ENCODE measurements at places on chromosomes 11 and 22.

- peak; percentile 39 for DNase-seq
These were observed 4.7 kb downstream of the OSBPL5 start for GRCh38 chr11:3160252-3161031.

DNA sequence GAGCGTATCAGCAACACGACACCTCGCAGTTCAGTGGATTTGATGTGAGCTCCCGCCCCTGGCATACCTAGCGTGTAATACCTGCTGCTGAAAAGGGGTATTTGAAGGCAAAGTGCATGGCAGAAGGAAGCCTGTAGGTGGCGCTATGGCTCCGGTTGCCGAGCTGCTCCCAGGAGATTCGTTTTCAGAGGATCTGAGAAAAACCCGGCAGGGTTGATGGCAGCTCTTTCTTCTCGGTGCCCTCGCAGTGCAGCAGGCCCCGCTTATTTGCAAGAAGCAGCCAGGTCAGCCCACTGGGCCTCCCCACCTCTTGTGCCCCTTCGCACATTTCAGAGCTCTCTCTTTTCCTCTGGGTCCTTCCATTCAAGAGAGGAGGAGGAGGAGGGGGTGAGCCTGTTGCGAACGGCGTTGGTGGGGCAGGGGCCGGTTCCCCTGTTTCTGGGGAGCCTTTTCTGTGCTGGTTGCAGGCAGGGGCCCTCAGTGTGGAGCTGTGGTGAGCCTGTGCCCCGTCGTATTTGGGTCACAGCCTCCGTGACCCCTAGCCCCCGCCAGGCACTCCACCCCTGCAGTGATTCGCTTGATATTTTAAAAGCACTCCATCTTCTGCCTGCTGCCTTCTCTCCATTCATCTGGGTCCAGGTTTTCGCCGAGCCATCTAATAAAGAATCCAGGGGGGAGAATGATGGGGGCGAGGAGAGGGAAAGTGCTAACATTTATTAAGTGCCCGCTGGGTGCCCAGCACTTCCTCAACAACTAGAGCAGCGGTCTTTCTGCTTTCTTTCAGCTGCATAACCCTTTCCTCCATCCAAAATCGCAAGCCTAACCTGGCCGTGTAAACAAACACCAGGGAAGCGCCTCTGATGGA is 85.3 kb upstream of the SYT13 start:
- DNase-seq, result peak; percentile 30

- DNase-seq, result no peak
These were observed 1.9 kb downstream of the NNMT start for GRCh38 chr11:114297806-114298709.

GRCh38 chr22:25848954-25849353 is 107.0 kb downstream of the MYO18B start:
- no peak for DNase-seq

Measured in HS-27A (cell line).